HL-60 (cell line): ENCODE measurements at places on chromosomes 7 and 10.

DNA sequence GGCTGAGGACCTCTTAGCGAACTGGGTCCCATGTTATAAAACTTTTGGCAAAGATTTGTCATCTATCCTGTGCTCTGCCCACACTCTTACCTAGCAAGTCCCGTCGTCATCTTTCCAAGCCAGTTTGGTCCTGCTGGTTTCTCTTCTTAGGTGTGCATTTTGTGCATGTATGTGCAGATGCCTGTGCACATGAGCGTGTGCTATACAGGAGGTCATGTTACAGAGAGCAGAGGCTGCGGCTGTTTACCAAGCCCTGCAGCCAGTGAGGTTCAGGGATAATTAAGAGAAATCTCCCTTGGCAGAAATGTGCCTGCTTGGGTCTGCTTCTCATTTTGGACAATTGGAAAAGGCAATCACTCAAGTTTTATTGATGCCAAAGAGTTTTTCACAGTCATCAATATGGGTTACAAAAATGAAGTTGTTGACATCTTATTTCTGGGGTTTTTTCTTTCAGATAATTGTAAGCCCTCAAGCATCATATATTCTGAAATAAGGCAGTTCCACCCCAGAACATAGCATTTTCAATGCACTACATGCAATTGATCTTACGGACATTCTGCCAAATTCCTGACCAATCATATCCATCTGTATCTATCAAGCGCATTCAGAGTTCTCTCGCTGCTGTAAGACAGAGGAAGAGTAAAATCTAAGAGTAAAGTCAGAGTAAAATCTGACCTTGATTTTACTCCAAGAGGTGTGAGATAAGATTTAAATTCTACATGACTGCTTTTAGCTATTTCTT, 361.4 kb upstream of the ZNF32 start:
- DNase-seq = no peak

DNA sequence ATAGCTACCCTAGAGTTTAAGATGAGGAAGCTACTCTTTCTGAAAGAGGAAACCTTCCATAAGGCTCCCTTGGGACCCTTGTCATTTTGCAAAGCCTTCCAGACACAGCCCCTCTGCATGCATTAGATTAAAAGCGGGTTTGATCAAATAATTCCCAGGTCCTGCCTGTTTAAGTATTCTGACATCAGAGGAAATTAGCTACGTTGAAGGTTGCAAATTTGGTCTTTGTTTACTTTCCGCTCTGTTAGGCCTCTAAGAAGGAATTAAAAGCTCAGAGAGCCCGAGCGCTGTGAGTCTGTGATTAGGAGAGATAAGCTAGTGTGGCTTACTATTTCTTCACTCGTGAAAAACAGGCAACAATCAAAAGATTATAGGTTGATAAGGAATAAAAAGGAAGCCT, 1.4 kb upstream of the THSD7A start:
- DNase-seq = peak; percentile 23

DNA sequence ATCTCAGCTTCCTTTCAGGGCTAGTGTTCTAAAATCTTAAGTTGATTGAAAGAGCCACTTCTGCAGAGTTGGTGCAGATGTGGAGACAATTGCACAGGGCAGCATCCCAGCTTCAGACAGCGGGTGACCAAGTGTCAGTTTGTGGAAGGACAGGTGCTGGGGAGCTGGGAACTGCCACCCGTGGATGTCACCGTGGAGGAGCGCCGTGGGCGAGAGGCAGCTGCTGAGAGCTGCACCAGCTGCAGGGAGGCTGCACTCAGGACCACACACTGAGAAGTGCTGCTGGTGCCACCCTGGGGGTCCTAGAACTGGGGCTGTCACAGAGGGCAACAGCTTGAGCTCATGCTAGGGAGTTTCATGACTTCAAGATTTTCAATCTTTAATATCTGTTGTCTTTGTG, 543.0 kb upstream of the FZD8 start:
- DNase-seq = no peak

GRCh38 chr7:17405786-17406185, 107.3 kb downstream of the AHR start:
- no peak for DNase-seq

- DNase-seq = peak; percentile 51
Observed at GRCh38 chr7:151311294-151311864, 30.2 kb upstream of the NUB1 start.

DNA sequence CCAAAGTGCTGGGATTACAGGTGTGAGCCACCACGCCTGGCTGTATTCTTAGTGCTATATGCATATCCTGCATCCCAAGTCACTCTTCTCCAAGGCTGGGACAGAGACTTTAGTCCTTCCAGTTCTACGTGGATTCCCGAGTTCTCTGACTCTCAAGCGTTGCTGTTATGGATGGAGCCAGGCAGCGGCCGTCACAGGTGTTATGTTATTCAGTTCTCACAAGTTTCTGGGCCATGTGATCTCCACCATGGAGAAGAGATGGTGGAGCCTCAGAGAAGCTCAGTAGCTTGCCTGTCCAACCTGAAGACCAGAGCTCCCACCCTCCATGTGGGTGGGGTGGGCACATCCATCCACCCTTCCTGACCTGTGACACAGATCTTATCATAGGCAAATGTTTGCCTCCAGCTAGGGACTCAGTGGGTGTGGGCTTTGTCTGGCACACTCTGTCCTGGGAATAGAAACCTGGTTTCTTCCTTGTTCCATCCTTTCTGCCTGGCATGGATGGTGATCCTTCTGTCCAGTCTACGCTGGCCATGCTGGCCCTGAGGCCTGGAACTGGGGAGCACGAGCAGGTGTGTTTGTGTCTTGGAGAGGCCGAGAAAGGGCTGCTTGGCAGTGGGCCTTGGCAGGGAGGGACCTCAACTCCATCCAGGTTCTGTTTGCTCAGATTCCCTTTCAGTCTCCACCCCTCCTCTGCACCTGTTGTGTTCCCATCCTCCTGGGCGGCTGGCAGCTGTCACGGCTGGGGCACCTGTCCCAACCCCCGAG, 55.3 kb downstream of the NEURL1 start:
- DNase-seq = no peak

GRCh38 chr10:43683451-43684291, 35.0 kb upstream of the ZNF32 start:
- DNase-seq = no peak

- no peak for DNase-seq
Observed at GRCh38 chr10:48389272-48389671, 82.8 kb downstream of the MAPK8 start.

DNA sequence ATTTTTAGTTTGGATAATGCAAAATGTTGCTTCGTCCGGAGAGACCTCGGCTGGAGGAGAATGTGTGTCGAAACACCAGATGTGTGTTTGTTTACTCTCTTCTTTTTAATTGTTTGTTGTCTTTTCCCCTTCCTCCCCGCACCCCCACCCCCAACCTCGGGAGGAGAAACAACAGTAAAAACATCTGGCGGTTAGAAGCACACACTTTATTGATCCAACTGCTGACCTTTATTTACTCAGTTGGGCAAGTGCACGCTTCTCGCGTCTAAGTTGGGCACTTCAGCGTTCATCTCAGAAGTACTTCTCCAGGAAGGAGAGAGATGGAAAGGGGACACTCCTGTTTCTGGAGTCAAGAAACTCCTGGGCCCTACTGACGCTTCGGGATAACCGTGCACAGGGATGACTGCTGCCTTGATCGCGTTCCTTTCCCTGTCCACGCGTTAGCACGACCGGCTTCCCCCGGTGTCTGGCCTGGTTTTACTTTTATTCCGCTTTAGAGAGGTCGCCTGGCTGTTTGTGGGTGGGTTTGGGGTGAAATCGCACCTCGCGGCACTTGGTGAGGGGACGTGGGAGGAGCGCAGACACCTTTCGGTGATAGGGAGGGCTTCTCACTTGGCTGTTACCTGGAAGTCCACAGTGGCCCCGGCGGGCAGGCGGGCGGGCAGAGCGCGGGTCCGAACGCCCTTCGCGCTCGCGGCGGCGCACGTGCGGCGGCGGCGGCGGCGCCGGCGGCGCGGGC, 168.3 kb upstream of the PPP1R3A start:
- DNase-seq = no peak

- DNase-seq = no peak
Observed at GRCh38 chr7:124196519-124196918, 163.7 kb upstream of the TMEM229A start.

DNA sequence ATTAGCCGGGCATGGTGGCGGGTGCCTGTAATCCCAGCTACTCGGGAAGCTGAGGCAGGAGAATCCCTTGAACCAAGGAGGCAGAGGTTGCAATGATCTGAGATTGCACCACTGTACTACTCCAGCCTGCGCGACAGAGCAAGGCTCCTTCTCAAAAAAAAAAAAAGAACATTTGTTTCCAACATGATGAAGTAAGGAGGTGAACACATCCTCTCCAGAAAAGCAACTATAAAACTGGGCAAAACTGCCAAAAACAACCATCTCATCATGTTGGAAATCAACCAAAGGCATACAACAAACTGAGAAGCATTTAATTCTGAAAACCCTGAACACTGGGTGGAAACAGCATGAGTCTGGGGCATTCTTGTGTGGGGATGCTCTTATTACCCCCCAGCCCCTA, 14.3 kb downstream of the PRTFDC1 start:
- DNase-seq = no peak

- DNase-seq = peak; percentile 1
Observed at GRCh38 chr7:130667593-130668257, 823 bp downstream of the COPG2 start.

DNA sequence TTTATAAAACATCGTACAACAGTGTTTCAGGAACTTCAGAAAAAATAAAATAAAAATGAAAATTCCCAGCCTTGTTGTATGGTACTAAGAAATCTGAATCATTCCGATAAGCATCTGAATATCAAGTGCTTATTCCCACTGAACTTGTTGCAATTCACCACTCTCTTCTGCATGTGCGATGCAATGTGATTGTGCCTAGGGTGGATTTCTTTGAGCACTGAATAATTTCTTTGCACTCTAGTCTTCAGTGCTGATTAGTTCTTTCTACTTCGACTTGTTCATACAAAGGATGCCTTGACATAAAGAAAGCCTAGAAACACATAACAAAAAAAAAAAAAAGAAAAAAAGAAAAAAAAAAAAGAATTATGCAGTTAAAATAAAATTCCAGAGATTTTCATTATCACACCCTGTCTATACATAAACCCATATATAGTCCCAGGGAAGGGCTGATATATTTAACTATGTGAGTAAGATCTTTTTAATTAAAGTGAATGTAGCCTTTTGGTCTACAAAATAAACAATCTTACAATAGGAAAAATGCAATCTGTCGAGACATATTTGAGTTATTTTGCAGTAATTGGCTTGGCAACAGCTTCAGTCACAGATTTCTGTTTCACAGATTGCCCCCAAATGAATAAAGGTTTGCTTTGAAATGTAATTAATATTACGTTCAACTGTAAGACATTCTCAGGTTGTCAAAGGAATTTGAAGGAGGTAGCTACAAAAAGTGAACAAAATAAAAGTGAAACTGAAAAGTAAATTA, 1118.9 kb upstream of the CELF2 start:
- no peak for DNase-seq

GRCh38 chr10:127424594-127425264, 124.4 kb upstream of the NPS start:
- no peak for DNase-seq

DNA sequence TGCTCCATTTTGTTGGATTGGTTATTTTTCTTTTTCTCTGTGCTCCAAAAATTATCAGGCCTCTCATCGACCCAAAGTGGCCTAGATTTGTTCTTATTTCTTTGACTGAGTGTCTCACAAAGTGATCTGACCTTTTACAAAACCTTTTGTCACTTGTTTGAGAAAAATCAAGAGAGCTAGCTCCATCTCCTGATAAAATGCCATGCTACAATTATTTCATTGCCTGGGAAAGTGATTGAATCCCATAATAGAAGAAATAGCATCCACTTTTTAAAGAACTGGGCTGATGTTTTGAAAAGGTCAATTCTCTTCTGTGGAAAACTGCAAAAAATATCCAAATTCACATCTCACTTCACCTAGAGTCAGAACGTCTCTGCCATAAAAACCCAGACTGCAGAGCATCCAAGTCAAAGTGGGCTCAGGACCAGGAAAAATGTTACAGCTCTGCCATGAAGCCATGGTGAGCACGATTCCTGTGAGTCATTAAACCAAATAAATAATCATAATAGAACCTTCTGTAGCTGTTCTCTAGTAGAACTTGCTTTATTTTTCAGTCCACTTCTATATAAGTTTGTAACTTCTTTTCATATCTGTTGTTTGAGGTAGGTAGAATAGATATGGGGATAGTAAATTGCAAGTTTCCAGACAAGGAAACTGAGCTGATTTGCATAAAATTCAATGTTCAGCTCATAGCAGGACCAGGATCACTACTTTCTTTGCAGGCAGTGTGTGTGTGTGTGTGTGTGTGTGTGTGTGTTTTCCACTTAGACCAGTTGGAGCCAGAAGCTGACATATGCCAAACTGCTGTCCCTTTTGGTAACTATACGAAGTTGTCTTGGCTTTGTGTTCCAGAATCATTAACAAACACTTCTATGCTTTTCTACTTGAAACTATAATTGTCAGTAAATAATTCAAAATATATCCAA, 632.5 kb upstream of the ANKRD30A start:
- no peak for DNase-seq

DNA sequence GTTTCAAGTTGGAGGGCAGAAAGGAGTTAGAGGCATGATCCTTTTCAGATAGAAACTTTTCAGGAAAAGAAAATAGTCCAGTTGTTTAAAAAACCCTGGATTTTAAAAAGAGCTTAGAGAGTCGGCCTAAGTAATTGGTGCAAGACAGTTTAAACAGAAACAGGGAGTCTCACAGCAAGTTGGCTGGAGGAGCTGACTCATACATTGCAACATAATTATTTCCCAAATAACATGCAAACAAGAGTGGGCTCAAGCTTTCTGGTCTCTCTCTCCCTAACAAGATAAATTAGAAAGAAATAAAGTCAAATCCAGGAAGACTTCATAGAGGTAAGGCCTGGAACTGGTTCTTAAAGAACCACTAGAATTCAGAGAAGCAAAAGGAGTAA, 100.3 kb upstream of the AGBL3 start:
- peak; percentile 26 for DNase-seq

GRCh38 chr7:140624392-140625191, 16.0 kb downstream of the DENND2A start:
- no peak for DNase-seq

DNA sequence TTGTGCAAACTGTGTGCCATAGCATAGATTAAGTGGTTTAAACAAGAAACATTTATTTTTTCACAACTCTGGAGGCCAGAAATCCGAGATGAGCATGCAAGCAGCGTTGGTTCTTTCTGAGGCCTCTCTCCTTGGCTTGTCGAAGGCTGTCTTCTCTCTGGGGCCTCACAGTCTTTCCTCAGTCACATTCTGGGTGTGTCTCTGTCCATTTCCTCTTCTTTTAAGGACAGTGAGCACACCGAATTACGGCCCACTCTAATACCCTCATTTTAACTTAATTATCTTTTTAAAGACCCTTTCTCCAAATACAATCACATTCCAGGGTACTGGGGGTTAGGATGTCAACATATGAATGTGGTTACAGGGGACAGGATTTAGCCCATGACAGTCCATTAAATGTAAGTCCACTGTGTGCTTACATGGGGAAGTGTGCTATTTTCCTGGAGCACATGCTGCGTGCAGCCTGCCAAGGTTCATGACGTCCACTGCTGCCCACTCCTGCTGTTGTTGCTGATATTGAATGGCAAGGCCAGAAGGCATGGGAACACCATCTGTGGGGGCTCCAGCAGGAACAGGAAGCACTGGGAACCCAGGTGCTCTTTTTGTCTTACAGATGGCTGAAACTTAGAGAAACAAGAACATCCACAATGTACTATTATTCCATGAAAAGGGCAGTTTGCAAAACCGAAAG, 365.5 kb downstream of the GALNT17 start:
- DNase-seq = no peak

- no peak for DNase-seq
Observed at GRCh38 chr7:2445898-2446555, 30.2 kb downstream of the GRIFIN start.

- no peak for DNase-seq
Observed at GRCh38 chr10:91680487-91680886, 47.6 kb upstream of the PPP1R3C start.
